CD4-positive, alpha-beta T cell treated with Interleukin-2 at 100 ng/mL for 4 hours (primary cell): ENCODE measurements at places on chromosomes 5 and 9.

GRCh38 chr9:70362952-70363351 lies 51.5 kb downstream of the KLF9 start:
- no peak for DNase-seq

GRCh38 chr5:1722877-1723276 lies 76.8 kb downstream of the MRPL36 start:
- no peak for DNase-seq

- DNase-seq, result no peak
Measured at GRCh38 chr5:13944560-13945199, at the start of gene DNAH5. Gene DNAH5, minus strand, starts transcription at chr5:13944688. Its CDS starts 250 bp downstream, at chr5:13944438.

- no peak for DNase-seq
Measured at GRCh38 chr9:98516205-98516896, 192.4 kb downstream of the GABBR2 start.

GRCh38 chr5:34487159-34487879 lies 168.8 kb upstream of the RAI14 start:
- DNase-seq, result no peak

DNA sequence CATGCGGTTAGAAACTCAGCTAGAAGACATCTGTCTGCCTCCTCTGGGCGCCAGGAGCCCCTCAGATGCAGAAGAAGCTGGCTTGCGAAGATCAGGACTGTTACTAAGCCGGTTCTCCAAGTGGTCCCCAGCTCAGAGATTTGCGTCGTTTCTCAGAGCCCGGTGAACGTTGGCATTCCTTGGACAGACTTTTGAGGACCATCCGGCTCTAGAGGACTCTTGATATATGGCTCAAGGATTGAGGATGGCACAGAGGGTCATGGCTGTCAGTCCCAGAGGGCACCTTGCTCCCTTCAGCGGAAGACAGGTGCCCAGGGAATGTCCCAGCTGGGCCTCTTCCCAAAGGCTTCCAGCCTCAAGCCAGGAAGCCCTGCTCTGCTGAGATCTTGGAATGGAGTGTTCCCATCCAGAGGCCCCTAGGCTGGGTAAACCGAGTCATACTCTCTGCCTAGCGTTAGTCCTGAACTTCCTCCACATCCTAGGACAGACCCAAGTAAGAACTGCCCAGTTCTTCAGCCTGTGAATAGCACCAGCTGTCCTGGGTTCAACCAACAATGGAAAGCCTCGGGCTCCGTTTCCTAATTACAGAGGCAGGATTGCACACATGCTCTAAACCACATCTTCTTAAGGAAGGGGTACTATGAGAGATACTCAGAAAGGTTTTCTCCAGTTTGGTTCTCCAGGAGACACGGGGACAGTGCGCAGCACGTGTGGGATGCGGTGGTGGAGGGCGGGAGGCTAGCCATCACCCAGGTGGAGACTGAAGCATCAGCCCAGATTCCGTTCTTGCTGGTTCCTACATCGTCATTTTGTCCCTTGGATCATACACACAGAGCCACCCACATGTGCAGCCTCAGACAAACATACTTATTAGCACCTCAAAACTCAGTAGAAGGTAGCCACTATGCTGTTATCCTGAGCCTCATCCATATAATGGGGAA lies 51.4 kb downstream of the ZNF354C start:
- DNase-seq, result no peak

GRCh38 chr5:10624206-10624605 lies 60.3 kb downstream of the ANKRD33B start:
- no peak for DNase-seq

- DNase-seq, result no peak
Measured at GRCh38 chr9:108972626-108973209, 38.5 kb downstream of the ABITRAM start.

DNA sequence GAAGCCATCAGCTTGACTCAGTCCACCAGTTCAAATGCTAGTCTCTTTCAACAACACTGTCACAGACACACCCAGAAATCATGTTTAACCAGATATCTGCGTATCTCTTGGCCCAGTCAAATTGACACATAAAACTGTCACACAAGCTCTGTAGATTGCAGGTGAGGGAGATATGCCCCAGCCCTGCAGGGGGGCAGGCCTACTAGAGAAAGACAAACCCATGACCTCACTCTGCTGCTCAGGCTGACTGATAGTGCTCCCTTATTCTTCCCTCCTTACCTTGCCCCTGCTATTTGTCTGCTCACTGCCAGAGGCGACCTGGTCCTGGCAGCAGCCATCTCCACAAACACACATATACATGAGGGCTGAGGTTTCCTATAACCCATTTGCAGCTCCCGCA lies 351.3 kb downstream of the DRD1 start:
- DNase-seq, result no peak

GRCh38 chr5:19497229-19497815 lies 490.7 kb downstream of the CDH18 start:
- no peak for DNase-seq

DNA sequence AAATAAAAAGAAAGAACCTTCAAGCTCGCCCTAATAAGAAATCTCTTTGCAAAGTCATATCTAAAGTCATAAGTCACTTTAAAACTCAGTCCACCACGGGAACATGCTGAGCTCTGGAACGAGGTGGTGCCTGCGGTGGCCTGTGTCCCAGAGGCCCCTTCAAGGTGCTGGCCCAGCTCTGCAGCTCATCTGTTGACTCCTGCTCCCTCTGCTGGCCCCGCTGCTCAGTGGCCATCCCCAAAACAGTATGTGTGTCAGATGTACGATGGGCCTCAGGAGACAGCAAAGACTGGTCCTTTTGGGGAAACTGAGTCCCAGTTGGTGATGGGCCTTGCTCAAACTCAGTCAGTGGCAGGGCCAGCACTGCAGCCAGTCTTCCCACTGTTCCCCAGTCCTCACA lies 22.8 kb upstream of the FOXB2 start:
- no peak for DNase-seq

DNA sequence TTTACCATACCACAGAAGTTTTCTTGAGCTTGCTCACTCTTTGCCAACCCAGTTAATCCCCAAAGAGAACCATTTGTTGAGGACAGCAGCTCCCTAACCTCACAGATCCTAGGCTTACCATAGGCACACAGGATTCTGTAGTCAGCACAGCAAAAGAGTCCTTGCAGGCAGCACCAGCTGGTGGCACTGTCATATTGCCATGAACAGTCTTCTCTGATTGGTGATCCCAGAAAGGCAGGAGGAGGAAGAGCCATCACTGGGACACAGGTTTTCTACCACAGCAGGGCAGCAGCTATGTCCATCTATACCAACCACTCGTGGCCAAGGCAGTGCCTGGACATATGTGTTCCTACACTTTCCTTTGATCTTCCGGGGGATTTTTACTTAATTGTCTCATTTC lies 297.1 kb upstream of the CD180 start:
- DNase-seq, result no peak

GRCh38 chr5:113123618-113124017 lies 147.0 kb downstream of the DCP2 start:
- DNase-seq, result no peak

- DNase-seq, result no peak
Measured at GRCh38 chr9:38254756-38255155, 137.7 kb upstream of the ALDH1B1 start.

DNA sequence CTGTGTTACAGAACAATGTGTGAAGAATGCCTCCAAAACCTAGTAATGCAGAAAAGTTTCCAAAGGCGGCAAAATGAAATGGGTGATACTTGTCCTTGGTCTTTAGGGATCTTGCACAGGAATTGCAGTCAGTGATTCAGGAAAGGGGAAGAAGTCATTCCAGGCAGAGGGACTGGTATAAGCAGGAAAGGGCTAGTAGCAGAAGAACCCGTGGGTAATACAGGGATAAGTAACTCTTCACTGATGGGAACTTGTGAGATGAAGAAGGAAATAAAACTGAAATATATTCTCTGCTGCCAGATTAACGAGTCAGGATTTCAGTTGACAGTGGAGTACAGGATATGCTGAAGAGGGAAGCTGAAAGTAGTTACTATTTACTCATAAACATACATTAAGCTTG lies 1.2 kb downstream of the SRFBP1 start:
- no peak for DNase-seq

DNA sequence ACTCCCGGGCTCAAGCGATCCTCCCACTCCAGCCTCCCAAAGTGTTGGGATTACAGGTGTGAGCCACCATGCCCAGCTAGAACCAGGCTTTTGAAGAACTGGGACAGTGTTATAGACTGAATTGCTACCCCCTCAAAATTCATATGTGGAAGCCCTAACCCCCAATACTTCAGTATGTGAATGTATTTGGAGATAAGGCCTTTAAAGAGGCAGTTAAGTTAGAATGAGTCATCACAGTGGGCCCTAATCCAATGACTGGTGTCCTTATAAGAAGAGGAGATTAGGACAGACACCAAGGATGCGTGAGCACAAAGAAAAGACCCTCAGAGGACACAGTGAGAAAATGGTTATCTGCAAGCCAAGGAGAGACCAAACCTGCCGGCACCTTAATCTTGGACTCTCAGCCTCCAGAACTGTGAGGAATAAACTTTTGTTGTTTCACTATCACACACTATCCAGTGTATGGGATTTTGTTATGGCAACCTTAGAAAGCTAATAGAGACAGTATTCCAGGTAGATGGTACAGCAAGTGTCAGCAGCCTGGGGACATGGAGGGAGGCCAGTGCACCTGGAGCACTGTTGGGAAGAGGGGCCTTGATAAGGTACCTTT lies 31.4 kb upstream of the ERGIC1 start:
- DNase-seq, result no peak

GRCh38 chr5:179729727-179730126 lies 2.9 kb upstream of the MAML1 start:
- DNase-seq, result no peak

- no peak for DNase-seq
Measured at GRCh38 chr5:124593952-124594351, 152.5 kb downstream of the ZNF608 start.
